ENCODE measurements at places on chromosomes 2 and 18.
A peak's percentile ranks its signal among the peaks of the same experiment; 100 is the strongest.

GRCh38 chr2:144519934-144520731 lies at the start of gene ZEB2:
Gene ZEB2, minus strand, starts transcription at chr2:144520119. Its CDS starts 2,769 bp downstream, at chr2:144517350.
- DNase-seq = peak; percentile 71

- no peak for DNase-seq
Measured at GRCh38 chr2:48250474-48250844, 279.5 kb upstream of the STON1 start.

DNA sequence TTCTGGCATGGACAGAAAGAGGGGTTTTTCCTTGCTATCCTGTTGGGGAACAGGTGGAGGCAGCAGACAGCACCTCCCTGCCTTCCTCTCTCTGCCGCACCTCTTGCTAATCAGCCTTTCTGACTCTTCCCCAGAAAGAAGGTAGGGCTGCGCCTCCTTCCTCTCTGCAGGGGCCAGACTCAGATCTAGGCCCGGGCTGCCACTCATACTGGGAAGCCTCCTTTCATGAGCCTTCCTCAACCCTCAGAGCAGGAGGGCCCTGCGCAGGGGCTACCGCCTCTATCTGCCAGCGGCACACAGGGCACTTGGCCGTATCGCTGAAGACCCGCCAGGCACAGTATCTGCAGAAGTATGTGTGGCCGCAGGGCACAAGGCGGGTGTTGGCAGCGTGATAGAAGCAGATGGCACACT lies 7.1 kb downstream of the NEURL3 start:
- no peak for DNase-seq

- DNase-seq = no peak
Measured at GRCh38 chr2:190031969-190032618, 30.4 kb downstream of the MSTN start.

- DNase-seq = no peak
Measured at GRCh38 chr18:4283746-4284291, 171.3 kb downstream of the DLGAP1 start.

DNA sequence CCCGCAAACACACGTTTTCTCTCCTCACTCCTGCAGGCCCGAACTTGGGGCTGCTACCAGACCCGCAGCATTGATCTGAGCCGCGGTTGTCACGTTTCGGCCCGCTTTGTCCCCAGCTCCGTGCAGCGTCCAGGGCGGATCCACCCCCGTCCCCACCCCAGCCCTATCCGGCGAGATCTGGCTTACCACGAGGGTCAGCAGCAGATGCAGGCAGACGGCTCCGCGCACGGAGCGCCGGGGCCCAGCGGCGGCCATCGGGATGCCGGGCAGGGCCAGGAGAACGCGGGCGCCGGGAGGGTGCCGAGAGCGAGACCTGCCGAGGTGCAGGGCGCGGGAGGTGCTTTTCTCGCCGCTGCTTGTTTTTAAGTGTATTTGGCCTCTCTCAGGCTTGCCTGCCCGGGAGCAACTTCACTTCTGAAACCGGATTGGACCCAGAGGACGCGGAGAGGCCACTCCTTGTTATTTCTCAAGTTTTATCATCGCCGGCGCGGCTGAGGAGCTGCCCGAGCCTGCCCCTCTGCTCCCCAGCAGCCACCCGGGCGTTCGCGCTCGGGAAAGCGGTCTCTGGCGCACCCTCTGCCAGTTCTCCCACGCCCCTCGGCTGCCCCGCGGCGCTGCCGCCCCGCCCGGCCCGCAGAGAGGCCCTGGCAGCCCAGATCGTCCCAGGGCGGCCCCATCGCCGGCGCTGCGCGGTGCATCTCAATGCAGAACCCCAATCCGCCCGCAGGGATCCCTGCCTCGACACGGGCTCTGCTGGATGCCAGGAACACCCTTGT lies at the start of gene DSC3:
DSC3 (minus strand) TSS at position 337 of the 776 bp plus-strand sequence; CDS start at position 255, 82 bp downstream.
- DNase-seq = no peak

GRCh38 chr18:61941948-61942471 lies 49.2 kb upstream of the RNF152 start:
- no peak for DNase-seq

- no peak for DNase-seq
Measured at GRCh38 chr18:1564793-1565192, 660.1 kb downstream of the ADCYAP1 start.

DNA sequence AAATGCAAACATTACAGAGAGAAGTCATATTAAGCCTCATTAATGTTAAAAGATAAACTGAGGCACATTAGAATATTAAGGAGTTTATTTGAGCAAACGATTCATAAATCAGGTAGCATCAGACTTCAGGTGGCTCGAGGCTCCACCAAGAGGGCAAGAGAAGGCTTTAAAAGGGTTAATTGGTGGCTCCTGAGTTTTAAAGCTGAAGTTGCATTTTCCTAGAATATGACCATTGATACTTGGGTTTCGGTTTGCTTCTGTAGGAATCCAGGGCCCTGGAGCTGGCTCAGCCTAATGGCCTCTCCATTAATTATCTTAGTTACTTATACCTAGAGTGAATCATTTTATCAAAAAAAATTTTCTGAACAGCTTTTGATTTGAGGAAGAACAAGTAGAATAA lies 123.7 kb upstream of the NABP1 start:
- no peak for DNase-seq

DNA sequence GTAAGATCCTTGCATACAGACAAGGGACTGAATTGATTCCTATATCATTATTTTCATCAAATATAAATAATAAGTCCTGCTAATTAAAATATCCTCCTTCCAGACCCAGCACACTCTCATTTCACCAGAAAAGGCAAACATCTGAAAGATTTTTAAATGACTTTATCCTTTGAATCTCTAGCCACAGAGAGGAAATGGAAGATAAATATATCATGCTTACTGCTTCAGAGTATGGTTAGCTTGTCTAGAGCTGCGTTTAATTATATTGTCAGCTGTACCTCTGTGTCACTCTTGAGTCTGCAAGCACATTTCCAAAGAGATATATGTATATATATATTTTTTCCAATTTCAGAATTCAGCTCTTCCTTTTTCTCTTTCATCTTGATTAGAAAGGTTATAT lies 232.7 kb downstream of the TRIB2 start:
- DNase-seq = no peak

DNA sequence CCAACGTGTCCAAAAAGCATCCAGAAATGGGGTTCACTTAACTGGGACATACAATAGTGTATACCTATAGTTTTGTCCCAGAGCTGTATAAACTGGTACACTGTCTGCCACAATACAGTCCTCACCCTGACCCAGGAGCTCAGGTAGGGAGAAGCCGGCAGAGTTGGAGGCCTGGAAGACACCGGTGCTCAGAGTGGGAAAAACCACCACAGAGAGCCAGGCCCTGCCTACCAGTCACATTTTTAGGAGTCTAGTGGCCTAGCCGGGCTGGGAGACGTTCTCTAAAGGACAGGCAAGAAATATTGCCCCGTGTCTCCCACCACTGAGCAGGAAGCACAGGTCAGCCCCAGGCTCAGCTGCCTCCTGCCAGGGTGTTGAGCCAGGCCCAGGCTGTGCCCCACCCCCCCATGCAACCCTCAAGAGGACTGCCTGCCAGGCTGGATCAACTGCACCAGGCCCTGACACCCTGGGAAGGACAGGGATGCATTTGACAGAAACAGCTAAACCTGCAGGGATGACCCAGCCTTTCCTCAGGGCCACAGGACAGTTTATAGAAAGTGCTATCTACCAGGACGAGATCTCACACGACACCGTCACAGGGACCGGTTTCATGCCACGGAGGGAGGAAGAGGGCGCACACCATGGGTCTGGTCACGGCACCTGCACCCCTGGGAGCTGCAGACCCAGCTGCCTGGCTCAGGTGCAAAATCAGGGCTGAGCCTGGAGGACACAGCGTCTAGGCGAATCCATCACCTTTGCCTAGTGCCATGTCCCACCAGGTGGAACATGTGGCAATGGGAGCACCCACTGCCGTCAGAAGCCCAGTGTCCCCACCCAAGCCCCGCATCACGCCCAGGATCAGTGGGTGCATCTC lies 89.9 kb downstream of the TMEM18 start:
- DNase-seq = no peak

- DNase-seq = no peak
Measured at GRCh38 chr2:119245076-119245840, 21.6 kb downstream of the STEAP3 start.

Measured in CD4-positive, alpha-beta T cell treated with Interferon gamma for 1 hour (primary cell).